ENCODE measurements at places on chromosomes 5 and 9. TPM values are rescaled to one million over a fixed set of nuclear protein-coding genes. Genes with fewer than 3 reads are reported as not detected.

GRCh38 chr5:170541146-170541769 lies 37.4 kb downstream of the KCNIP1 start:
- no peak for DNase-seq

- peak; percentile 86 for DNase-seq
These were observed 507 bp downstream of the CTNND2 start for GRCh38 chr5:11903614-11904264.

GRCh38 chr9:80804873-80805272 lies 884.5 kb downstream of the TLE1 start:
- DNase-seq = no peak

DNA sequence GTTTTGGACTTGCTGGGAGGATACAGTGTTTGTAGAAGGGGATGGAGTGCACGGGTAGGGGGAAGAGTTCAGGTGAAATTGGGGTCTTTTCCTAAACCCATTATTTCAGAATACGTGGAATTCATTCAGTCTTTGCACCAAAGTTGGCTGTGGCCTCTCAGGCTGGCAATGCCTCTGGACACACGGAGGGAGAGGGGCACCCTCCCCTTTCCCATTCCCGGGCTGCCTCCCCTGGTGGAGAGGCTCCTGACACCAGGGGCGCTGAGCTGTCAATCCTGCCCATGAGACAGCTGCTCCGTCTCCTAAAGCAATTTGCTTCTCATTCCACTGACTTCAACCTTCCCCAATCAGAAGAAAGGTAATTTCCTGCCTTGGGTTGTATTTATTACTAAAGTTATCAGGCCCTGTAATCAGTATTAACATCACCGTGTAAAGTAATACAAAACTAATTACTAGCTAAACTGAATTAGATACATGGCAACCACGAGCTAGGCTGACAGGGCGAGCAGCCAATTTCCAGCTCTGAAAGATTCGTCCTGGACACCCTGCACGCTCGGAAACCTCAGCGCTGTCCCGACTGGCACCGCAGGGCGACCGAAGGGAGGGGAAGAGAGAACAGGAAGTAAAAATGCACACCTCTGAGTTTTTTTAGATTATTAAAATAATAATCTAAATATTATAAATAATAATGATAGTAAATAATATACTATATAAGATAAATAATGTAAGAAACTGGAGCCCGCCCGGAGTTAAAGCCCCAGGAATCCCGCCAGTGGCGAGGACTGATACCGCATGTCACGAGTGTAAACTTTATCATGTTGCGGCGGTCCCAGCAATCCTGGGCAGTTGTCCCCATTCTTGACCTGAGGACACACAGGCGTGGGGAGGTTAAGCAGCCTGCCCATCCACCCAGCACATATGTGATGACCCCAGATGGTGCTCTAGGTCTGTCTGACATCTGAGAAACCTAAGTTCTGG lies 6.9 kb upstream of the OLFM1 start:
- DNase-seq = no peak

The SH3PXD2B gene
- 28.5 TPM for total RNA-seq

DNA sequence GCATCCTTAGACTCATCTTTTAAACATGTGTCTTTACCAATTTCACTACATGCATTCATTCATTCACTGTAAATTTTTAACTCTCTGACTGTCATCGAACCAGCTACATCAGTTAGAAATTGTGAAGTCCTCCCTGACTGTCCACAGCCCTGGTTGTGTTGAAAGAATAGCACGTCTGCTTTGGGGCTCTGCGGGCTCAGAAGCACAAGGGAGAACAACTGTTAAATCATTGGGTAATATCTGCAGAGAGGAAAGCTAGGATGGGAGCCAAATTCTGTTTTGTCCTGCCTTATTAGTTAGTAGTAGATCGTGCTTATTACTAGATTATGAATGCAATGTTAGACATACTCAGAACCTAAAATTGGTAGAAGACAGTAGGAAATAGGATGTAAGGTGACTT lies 26.3 kb upstream of the FAM120AOS start:
- no peak for DNase-seq

GRCh38 chr9:34996905-34997279 lies 7.3 kb downstream of the DNAJB5 start:
- DNase-seq = peak; percentile 77

The PCDHB5 gene
- 7.0 TPM for total RNA-seq

DNA sequence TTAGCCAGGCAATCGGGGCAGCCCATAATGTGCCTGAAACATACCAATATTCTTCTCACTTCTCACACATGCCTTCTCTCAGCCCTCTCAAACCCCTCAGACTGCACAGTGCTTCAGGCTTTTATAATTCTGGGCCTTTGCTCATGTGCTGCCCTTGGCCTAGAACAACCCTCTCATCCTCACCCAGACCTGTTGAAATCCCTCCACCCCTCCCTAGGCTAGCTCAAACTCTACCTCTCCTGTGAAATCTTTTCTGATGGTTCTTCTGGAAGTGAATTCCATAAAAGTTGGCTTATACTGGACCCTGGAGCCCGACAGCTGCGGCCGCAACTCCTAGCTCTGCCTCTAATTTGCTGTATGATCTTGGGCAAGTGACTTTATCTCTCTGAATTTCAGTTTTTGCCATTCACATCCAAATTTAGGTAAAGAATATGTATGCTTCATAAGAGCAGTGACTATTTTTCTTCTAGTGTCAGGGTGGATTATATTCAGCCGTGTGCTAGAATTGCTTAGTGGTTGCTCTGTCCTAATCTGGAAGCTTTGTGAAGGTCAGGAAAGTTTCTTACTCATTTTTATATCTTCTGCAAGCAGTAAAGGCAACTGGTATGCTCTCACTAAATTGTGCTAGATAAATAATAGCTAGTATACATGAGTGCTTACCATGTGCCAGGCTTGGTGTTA lies 221.4 kb downstream of the MAPKAP1 start:
- DNase-seq = no peak

DNA sequence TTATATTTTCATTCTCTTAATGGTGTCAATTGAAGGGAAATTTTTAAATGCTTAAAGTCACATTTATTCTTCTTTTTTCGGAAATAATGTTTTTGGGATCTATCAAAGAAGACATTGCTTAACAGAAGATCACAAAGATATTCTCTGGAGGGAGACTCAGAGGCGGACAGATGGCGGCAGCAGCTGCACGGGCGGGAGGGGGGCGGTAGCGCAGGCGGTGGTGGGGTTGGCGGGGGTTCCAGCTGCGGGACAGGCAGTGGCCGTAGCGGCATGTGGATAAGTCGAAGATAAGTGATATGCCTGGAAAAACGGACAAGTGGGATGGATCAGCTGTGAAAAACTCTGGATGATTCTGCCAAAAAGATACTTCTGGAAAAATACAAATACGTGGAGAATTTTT lies 31.6 kb upstream of the ZDHHC11B start:
- DNase-seq = no peak

GRCh38 chr9:131982102-131982501 lies 97.6 kb downstream of the MED27 start:
- DNase-seq = no peak

The CREBRF gene
- 22.9 TPM for total RNA-seq

DNA sequence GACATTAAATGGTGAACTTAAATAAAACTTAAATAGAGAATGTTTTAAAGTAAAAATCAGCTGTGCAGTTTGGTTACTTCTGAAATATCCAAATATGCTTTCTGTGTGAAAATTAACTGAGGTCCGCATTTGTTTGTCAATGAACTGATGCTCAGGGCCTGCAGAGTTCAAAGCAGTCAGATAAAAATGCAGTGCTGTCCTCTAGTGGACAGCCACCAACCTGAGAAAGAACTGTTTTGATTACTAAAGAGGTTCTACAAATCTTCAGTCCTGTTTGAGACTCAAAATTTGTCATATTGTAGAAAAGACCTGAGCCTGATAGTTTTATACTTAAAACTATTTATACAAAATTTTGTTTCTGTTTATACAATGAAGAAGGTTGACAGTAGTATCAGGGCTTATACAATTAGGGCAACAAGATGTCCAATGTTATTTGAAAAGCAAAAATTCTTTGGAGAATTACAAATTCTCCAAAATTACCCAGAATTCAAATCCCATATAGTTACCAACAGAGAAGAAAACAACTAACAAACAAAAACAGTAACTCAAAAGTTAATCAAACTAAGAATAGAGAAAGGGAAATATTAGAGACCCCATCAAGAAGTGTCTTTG lies 232.3 kb upstream of the TBCA start:
- peak; percentile 54 for DNase-seq

DNA sequence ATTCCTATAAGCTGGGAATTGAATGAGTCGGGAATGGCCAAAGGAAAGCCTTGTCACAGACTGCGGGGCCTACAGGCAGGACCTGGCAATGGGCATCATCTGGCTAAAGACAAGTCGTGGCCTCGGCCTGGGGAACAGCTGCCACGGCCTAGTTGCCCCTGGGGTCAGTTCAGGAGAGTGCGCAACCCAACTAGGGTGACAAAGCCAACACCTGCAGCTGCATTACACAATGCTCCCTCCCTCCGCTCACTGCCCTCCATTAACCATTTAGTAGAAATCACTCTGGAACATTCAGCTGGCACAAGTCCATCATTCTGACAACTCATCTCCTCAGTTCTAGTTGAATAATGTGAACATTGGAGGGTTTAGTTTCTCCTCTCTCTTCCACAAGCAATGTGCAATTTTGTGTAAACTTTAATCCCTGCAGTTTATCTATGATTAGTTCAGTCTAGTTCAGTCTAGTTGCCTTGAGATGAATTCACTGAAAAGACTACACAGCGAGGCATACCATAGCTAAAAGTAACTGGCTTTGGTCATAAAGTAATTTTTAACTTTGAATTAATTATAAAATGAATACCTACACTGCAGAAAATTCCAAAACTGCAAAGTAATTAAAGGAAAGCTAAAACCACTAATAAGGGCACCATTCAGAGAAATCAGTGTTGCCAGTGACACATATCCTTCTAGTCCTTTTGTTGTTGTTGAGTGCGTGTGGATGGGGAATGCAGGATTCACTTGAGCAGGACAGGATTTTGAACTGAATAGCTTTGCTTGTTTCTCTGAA lies 5.1 kb downstream of the GLDC start:
- DNase-seq = peak; percentile 17

GRCh38 chr9:123225374-123225813 lies 43.0 kb downstream of the STRBP start:
- peak; percentile 49 for DNase-seq

GRCh38 chr9:89440548-89440947 lies 57.4 kb downstream of the SEMA4D start:
- DNase-seq = no peak

The CARD9 gene
- total RNA-seq = 0.68 TPM
